Kasumi-1 (cell line): ENCODE measurements at places on chromosomes 12 and 14.

- no peak for DNase-seq
Observed at GRCh38 chr12:130879781-130880389, 8.0 kb downstream of the RAN start.

DNA sequence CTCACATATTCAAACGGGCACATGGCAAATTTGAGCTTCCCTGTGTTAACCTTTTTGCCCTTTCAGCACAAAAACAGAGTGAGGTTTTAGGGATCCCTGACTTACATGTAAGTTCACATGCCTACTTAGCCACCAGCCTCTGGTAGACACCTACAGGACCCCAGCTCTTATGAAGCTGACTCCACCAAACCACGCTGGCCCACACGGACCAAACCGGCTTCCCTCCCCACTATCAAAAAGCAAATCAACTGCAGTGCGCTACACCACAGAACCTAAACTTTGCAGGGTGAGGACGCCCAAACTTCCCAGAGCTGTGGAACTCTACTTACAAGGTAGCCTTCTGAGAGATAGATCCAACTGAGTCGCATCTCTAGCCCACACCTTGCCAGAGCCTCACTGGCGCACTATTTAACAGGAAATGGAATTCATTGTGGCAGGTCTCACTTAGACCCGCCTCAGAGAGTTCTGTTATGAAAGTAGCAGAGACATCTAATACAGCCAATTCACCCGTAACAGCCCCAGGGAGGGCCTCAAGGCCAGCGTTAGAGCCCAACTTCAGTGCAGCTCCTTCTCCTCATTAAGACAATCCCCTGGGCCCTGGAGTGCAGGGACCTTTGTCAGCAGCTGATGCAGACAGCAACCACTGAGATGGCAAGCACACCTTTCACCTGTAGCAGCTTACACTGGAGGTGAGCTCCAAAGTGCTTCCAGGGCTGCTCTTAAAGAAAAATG lies 49.2 kb downstream of the SH2B3 start:
- no peak for DNase-seq

GRCh38 chr12:19792028-19792427 lies 352.7 kb downstream of the AEBP2 start:
- peak; percentile 39 for DNase-seq

GRCh38 chr12:34396006-34396860 lies 373.9 kb downstream of the ALG10 start:
- no peak for DNase-seq

DNA sequence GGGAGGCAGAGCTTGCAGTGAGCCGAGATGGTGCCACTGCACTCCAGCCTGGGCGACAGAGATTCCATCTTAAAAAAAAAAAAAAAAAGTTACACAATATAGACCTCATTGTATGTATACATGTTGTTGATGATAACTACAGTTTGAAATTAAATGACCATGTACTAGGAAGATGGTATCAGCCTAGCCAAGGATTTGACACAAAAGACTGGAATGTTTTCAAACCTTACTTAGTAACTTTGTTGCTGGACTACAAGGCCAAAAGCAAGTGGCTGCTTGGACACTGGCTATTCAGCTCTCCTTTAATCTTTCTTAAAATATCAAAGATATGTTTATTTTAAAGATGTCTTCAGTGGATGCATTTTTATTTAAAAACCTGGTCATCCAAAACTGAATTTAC lies 18.9 kb upstream of the NUDT4 start:
- no peak for DNase-seq

DNA sequence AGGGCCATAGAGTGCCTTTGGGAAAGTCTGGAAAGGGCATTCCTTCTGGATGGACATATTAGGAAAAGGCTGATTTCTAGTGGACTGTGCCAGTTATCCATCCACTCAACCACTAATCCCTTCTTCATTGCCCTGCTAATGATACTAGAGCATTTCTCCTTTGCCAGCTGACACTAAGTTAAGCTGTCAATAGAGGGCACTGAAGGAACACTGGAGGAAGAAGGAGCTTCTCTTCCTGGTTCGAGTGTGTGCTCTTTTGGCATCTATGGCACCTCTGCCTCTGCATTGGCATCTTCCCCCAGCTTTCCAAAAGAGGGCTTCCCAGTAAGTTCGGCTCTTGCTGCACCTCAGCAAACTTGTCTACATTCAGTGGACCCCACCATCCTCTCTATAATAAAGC lies 165.4 kb downstream of the DERA start:
- DNase-seq = peak; percentile 53

DNA sequence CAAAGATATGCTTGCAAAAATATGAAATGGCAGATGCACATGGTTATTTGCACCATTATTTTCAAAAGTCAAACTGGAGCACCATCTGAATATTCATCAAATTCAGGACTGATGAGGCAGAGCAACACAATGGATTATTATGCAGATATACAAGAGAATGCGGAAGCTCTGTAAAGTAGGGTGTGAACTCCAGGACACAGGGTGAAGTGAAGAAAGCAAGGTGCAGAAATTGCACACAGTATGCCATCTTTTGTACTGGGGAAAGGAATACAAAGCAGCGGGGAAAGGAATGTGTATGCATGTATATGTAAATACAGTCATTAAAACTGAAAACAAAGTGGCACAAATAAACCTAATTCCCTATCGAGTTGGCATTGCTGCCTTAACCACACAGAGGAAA lies 22.7 kb upstream of the CLEC4E start:
- no peak for DNase-seq

- no peak for DNase-seq
Observed at GRCh38 chr12:34305176-34305575, 282.9 kb downstream of the ALG10 start.

DNA sequence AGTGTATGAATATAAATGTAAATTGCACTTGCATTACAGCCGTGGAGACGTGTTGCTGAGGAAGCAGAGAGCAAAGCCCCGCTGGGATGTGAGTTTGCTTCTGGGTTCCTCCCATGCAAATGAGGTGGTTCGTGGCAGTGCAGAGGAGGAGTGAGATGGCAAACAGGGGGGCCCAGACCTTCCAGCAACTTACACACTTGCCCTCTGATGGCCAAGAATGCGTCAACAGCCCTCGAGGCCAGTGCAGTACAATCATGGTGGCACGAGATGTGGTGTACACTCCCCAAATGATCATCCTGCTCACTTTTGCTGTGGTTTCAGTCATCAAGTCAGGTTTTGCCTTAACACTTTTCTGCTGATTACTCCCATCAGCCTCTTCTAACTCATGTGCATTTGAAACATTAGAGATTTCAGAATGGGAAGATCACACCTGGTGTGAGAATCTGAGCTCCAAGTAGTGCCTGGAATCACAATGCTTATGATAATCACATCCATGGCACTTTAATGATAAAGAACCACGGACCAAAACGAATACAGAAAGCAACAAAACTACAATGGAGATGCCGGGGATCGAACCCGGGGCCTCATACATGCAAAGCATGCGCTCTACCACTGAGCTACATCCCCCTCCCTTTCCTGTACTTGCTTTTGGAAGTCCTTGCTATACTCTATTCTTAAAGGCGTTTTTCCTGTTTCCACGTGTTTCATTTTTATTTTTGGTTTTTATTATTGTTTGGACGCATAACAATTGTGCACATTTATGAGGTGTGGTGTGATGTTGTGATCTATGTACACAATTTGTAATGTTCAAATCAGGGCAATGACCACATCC lies 7.0 kb upstream of the UBC start:
- no peak for DNase-seq

DNA sequence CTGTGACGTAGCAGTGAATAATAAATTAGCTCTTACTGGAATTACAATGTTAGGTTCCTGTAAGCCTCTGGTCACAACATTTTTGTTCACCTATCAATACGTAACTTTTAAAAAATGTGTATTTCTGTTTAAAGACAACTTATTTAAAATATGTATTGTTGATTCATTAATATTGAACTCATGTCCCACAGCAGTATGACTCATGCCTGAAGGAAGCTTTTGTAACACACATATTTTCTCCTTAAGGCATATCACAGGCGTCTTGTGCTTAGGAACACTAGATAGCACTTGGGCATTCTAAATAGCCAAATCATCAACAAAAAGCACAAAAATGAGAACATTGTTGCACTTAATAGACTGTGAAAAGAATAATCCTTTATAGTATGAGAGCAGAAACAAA lies 92.5 kb downstream of the GPHN start:
- DNase-seq = no peak

- DNase-seq = no peak
Observed at GRCh38 chr12:111728795-111729194, 37.9 kb upstream of the ALDH2 start.

- DNase-seq = no peak
Observed at GRCh38 chr14:66473223-66473622, 12.9 kb upstream of the CCDC196 start.

DNA sequence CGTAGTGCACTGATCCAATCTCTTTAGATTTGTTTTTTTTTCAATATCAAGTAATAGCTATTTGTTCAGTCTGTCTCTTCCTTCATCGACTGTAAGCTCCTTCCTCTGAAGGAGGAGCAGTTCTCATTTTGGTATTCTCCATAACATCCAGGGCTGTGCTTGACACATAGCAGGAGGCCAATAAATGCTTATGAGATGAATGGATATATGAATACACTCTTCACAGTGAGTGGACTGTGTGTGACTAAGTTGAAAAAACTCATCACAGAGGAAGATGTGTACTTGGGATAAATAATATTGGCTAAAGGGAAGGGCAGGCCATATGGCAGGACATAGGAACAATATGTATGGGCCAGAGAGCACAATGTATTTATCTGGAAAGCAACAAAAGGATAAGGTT lies 205.3 kb upstream of the PRICKLE1 start:
- no peak for DNase-seq

GRCh38 chr14:61438497-61438859 lies 117.1 kb downstream of the PRKCH start:
- no peak for DNase-seq

DNA sequence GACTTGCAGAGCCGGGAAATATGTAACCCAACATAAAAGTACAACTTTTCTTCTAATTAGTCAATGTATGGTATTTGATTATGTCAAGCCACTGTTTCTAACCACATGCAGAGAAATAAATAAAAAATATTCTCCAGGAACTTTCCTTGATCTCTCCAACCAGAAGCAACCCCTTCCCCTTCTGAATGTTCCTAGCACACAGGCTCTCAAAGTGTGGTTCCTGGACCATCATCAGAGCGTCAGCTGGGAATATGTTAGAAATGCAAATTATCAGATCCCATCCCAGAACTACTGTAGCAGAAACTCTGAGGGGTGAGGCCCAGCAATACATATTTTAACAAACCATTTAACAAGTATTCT lies 21.0 kb upstream of the ITPR2 start:
- DNase-seq = no peak

- no peak for DNase-seq
Observed at GRCh38 chr12:23564451-23565152, 384.9 kb downstream of the SOX5 start.

DNA sequence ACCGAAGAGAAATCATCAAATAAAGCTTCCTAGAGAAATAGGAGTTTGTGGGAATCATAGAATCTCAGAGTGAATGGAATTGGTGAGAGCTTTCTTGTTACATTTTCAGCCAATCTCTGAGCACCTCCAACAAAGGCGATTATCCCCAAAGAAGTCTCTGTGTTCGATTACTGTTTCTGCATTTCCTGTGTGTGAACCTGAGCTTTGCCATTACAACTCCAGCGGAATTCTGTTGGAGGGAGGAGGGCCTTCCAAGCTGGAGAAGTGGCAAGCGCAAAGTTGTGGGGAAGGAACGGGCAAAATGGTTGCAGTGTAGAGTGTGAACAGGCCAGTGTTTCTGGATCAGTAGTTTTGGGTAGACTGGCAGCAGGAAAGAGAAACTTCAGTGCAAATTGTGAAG lies 23.1 kb downstream of the TMEM117 start:
- DNase-seq = no peak

- no peak for DNase-seq
Observed at GRCh38 chr12:29616664-29617406, 119.3 kb upstream of the OVCH1 start.

DNA sequence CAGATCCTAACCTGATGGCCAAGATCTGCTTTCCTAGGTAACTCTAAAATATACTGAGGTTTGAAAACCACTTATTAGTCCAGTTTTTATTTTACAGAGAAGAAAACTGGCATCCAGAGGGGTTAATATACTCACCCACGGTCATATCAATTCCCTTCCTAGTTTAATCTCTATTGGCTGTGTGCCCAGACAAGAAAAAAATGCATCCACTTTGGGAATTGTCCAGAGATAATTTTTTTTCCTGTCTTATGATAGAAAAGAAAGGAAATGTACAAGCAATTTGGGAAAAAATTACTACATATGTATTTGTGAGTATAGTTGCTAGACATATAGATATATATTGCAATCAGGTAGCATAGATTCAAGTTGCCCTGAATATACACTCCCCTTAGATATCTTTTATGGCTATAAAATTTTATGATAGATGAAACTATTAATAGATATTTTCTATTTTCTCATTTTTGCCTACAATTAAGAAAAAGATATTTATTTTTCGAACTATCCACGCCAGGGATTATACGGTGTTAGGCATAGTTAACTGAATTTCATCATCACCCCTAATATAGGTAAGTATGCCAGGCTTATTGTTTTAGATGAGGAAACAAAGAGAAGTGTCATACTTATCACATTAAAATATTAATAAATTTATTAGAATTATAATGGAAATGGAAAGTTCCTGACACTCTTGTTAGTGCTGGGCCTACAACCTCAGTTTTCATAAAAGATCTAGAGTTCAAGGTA lies 100.5 kb upstream of the SLC38A2 start:
- no peak for DNase-seq

DNA sequence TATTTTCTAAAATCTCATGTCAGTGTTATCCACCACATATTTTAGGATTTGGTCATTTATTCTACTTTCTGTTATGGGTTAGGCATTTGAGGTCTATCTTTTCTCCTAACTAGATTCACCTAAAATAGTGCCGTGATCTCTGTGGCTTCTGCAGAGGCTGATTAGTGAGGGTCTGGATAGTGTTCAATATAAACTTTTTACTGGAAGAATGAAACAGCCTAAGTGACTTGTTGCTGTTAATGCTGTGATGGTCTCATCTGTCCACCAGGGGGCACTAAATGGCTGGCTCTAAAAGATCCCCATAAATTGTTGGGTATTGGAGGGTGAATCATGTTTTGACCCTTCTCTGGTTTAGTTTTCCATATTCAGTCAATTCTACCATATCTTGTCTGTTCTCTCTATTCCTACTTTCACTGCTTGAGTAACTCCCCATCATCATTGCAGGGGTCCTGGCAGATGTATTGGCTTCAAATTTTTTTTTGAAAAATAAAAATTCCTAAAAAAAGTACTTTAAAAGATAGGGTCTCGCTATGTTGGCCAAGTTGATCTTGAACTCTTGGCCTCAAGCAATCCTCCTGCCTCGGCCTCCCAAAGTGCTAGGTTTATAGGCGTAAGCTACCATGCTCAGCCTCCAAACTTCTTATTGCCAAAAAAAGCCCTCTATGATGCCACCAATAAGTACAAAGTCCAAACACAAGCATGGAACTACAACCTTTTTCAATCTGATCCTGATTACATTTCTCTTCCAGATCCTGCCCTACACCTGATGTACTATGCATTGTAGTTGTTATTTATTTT lies 6.9 kb downstream of the PABPN1 start:
- peak; percentile 71 for DNase-seq

DNA sequence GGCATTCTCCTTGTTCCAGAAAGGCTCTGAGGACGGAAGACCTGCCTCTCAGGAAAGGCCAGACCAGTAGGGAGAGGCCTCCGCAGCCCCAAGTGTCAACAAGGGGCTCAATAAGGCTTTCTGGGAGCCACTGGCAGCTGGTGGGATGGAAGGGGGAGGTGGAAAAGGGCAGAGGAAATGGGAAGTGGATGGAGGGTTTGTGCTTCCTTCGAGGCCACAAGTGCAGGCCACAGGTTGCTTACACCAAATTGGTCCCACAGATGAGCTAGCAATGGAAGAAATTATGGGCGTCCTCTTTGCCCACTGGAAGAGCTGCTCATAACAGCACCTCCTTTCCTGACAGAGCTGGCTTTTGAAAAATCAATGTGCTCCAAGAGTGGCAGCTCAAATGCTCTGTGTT lies 28.2 kb downstream of the P2RX4 start:
- no peak for DNase-seq
